GF-D8 (cell line): ENCODE measurements at places on chromosomes 4 and X.

DNA sequence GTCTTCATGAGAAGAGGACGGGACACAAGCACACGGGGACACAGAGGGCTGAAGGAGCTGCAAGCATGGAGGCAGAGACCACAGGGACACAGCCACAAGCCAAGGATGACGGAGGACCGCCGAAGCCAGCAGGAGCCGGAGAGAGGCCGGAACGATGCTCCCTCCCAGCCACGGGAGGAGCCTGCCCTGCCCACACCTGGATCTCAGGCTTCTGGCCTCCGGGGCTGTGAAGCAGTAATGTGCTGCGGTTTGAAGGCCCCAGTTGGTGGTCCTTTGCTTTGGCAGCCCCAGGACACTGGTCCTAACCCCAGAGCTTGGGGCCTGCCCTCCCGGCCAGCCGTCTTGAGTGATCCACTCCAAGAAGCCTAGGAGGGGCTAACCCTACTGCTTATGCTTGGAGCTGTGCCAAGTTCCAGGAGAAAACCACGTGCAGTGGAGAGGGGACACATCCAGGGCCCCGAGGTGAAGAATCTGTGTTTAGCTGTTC, 85.9 kb downstream of the HMX1 start:
- DNase-seq, result no peak

DNA sequence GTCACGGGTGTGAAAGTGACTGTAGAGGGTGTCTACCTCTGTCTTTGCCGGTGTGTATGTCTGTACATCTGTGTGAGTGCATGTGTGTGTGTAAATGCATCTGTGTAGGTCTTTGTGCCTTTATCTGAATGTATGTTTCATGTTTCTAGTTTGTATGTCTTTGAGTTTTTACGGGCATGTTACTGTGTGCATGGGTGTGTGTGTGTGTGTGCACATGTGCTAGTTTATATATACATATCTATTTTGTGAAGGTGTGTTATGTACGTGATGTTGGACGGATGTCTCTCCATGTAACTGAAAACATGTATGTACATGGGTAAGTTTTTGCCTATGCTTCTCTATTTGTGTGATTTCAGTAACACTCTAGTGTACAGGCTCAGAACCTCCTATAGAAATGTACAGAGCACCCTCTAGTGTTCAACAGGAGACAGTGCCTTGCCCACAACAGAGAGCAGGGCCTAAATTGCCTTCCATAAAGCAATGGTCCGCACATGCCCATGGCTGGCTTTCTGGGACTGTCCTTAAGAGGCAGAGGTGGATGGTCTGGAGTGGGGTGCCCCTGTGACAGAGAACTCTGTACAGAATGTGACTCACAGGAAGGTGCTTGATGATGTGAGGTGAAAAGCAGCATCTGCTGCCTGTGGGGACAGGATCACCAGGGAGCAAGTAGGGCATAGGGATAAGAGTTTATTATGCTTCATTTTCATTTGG, 343.5 kb downstream of the RAPGEF2 start:
- DNase-seq, result peak; percentile 39

DNA sequence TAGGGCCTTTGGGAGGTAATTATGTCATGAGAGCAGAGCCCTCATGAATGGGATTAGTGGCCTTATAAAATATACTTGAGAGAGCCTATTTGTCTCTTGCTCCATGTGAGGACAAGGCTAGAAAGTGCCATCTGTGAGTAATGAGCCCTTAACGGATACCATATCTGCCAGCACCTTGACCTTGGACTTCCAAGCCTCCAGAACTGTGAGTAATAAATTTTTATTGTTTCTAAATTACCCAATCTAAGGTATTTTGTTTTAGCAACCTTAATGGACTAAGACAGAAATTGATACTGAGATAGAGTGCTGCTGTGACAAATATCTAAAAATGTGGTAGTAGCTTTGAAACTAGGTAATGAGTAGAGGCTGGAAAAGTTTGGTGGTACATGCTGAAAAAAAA, 285.0 kb upstream of the DIPK2B start:
- DNase-seq, result no peak

DNA sequence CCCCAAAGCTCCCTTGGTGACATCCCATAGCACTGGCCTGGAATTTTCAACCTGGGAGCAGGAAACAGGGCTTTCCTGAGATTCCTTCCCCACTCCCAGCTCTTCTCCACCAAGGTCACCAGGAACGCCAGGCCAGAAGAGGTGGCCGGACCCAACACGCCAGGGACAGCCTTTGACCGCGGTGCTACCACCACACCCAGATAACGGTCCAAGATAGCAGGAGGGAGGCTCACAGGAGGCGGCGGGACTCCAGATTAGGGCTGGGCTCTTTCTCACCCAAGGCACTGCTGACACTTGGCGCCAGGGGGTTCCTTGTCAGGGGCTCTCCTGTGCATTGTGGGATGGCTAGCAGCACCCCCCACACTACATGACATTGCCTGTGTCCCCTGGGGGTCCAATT, 22.9 kb downstream of the ZFYVE28 start:
- DNase-seq, result no peak

- DNase-seq, result no peak
Measured at GRCh38 chrX:112247714-112248113, 165.1 kb upstream of the TRPC5 start.

- DNase-seq, result peak; percentile 66
Measured at GRCh38 chr4:102500696-102501446, at the start of gene NFKB1. Gene NFKB1 (plus strand): TSS chr4:102501359. CDS start chr4:102525519, 24,160 bp downstream.

DNA sequence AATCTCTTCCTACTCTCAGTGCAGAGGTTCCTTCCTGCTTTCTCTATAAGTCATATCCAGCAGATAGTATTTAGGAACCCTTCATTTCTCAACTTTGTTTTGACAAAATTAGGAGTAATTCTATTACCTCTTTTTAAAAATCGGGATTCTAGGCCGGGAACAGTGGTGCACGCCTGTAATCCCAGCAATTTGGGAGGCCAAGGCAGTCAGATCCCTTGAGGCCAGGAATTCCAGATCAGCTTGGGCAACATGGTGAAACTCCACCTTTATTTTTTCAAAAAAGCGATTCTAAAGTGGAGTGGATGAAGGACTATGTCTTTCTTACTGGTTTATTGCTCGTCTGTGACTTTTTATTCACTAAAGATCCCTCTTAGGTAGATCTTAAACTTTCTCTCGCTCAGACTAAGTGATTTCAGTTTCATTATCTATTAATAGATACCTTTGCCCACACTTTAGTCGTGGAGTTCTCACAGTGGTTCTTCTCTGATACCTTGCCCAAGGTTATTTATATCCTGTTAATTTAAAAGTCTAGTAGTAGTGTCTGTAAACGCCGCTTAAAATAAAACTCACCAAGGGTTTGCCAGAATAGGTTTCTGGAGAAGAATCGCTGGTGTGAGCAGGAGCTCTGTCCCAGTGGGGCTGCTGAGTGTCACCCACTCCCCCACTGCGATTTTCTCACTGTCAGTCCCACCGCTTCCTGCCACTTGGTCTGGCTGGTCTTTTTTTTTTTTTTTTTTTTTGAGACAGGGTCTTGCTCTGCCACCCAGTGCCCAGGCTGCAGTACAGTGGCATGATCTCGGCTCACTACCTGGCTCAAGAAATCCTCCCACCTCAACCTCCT, 27.0 kb upstream of the TMEM131L start:
- no peak for DNase-seq

- no peak for DNase-seq
Measured at GRCh38 chr4:82638479-82638878, 76.7 kb upstream of the TMEM150C start.

GRCh38 chr4:113350576-113350975, 301.1 kb downstream of the ANK2 start:
- no peak for DNase-seq

- peak; percentile 65 for DNase-seq
Measured at GRCh38 chrX:19849464-19850080, 37.8 kb downstream of the SH3KBP1 start.

DNA sequence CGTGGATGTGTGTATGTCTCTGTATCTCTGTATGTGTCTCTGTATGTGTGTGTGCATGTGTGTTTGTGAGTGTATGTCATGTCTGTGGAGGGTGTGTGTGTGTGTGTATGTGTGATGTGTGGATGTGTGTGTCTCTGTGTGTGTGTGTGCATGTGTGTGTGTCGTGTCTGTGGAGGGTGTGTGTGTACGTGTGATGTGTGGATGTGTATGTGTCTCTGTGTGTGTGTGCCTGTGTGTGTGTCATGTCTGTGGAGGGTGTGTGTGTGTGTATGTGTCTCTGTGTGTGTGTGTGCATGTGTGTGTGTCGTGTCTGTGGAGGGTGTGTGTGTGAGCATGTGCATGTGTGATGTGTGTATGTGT, 51.6 kb upstream of the ADRA2C start:
- DNase-seq, result no peak

DNA sequence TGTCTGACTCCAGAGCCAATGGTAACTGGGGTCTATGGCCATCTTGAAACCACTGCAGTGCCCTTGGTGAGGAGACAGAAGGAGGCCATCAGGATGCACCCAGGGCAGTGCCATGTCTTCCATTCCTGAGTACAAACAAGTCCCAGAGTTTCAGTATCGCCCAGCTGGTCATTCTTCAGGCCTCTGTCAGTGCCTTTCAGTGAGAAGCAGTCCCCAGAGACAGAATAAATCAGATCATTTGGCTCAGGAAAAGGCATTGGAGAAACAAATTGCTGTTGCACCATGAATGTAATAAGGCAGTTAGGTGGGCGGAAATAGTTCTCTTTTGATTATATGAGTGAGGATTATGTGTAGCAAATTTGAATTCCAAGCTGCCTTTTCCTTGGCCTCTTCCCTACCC, 21.3 kb downstream of the ADGRG4 start:
- no peak for DNase-seq

DNA sequence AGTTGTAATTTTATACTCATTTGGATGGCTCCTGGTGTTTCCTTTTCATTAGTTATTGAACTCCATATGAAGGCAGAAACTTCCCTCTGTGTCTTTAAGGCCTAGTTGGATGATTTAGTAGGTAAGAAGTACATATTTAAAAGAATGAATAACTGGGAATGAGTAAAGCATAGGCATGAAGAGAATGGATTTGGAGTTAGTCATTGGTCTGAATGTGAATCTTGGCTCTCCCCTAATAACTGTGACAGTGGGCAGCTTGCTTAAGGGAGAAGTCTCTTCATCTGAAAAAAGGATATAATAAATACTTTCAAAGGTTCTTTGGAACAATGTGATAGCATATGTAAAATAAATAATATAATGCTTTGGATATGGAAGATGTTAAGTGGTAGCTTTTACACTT, 13.2 kb downstream of the SNX25 start:
- DNase-seq, result no peak

DNA sequence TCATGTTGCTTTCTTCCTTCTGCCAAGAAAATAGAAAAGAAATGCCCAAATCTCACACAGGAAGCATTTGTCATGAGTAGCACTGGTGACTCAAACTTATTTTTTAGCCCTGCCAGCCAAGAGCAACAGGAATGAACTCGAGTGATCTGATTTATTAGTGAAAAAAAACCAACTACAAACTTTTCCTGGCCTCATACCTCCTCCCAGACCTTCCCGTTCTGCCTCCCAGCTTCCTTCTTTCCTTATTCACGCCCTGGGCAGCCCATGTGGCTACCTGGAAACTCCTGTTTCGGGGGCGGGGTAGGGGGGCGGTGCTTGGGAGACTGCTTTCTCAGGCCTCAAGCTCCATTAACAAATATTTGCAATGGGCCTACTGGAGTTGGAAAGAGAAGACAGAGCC, 178.5 kb downstream of the NHS start:
- no peak for DNase-seq

DNA sequence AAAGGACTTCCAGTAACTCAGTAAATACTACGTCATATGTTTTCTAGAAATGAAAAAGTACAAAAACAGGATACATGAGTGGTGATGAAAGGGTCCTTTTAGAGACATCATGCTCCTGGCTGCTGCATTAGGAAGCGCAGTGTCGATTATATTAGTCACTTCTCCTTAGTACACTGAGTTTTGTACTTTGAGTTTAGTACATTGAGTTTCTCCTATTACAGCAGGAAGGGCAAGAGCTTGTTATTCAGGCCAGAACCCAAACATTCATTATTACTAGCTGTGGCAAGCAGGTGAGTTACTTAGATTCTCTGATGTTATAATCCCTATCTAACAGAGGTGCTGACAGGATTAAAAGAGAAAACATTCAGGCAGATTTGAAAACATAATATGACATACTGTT, 21.3 kb downstream of the RPGR start:
- DNase-seq, result no peak

- DNase-seq, result peak; percentile 2
Measured at GRCh38 chrX:151099001-151099400, 77.4 kb upstream of the GPR50 start.

DNA sequence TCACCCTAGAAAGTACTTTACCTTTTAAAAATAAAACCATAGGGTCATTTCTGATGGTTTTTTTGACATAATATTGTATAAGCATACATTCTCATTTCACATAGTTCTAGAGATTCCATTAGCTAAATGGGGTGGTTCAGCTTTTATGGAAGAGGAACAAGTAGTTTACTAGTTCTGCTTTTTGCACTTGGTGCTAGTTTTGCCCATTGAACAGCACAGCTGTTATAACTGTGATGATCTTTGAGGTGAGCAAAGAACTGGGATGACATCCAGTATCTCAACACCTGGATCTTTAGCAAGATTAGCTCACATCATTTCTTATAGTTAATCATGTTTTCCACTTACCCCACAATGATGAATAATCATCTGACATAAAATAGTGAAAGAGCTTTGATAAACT, 40.9 kb downstream of the MOB1B start:
- peak; percentile 12 for DNase-seq

- DNase-seq, result no peak
Measured at GRCh38 chr4:48490680-48491513, 845 bp downstream of the ZAR1 start.

GRCh38 chr4:7987148-7987989, 47.7 kb upstream of the AFAP1 start:
- DNase-seq, result no peak

DNA sequence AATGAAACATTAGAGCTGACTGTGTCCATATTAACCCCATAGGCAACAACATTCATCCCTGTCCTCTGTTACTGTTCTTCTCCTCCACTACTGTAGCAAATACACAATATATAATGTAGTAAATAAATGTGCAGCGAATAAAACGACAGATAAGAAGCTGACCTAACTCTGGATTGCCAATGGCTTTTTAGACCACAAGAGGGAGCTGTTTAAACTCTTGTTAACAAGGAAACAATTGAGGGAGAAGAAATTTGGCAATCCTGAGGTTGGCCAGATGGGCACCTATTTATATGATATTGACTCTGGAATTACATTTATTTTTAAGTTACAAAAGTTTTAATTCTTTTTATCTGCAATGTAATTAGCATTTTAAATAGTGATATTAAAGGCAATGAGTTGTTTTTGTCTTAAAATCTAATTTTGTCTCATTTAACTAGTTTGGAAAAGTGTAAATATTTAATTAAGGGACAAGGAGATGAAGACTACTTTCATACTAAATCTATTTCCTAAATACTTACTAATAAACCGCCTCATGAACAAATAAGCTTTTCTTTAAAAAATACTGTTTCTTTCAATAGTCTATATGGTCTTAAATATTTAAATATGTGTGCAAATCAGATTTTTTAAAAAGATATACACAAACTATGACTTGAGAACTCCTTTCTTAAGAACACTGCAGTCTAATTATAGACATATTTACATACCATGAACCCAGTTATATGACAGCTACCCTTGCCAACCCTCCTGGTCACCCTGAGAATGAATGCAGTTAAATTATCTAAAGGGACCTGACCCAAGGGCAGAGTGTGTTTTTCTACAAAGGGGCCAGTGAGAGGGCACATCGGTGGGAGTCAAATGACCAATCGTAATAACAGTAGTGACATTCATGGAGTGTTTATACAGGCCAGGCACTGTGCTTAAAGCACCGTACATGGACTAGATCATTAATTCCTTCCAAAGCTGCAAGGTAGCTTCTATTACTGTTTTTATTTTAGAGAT, 52.9 kb upstream of the HPF1 start:
- peak; percentile 40 for DNase-seq

- DNase-seq, result no peak
Measured at GRCh38 chr4:108881190-108881589, 118.3 kb upstream of the ETNPPL start.
